ENCODE measurements at places on chromosomes 4 and X. TPM values are rescaled to one million over a fixed set of nuclear protein-coding genes. Genes with fewer than 3 reads are reported as not detected.

Gene MRPL1
- 38.6 TPM for total RNA-seq

GRCh38 chr4:100804576-100805360 lies 286.9 kb upstream of the EMCN start:
- no peak for DNase-seq

Gene ARHGAP4
- 31.9 TPM for total RNA-seq

DNA sequence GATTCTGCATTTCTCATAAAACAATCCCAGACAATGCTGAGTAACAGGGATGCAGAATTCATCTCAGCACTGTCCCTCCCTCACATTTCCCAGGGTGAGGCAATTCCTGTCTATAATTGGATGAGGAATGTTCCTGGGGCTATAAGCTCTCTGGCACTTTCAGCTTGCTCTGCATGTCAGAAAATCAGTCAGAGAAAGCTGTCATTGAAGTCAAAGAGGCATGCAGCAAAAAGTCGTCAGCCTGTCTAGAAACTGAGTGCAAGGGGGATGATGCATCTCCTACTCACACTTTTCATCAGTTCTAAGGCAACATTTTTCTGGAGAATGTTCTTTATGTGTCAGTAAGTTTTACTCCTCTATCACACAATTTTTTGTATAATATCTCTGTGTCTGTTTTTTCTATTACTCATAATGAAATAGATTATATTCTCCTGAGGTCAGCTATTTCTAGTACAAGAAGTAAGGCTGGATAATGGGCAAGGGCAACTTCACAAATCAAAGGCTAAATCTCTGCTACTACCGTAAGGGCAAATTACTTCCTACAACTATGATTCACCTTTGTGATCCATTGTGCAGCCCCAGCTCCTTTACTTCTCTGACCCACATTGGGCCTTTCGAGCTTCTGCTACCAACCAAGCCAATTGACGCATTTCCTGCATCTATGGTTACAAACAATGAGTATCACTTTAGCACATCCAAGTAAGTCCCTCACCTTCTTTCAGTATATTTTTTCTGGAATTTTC lies 56.0 kb downstream of the TASL start:
- no peak for DNase-seq

DNA sequence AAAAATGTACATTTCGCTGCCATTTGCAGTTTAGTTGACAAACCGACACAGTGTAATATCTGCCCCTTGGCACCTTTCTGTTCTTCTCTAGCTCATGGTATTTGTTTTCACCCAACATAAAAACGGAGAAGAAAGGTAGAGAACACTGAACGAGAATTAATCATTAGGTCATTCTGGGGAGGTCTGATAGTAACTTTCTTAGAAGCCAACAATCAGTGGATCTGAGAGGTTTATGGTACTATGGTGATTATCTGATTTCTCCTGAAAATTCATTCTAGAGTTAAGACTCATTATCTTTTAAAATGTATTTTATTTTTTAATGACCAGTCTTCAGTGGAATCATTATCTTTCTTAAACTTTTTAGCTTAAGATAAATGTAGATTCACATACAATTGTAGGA lies 8.5 kb downstream of the RAPGEF2 start:
- DNase-seq = no peak

DNA sequence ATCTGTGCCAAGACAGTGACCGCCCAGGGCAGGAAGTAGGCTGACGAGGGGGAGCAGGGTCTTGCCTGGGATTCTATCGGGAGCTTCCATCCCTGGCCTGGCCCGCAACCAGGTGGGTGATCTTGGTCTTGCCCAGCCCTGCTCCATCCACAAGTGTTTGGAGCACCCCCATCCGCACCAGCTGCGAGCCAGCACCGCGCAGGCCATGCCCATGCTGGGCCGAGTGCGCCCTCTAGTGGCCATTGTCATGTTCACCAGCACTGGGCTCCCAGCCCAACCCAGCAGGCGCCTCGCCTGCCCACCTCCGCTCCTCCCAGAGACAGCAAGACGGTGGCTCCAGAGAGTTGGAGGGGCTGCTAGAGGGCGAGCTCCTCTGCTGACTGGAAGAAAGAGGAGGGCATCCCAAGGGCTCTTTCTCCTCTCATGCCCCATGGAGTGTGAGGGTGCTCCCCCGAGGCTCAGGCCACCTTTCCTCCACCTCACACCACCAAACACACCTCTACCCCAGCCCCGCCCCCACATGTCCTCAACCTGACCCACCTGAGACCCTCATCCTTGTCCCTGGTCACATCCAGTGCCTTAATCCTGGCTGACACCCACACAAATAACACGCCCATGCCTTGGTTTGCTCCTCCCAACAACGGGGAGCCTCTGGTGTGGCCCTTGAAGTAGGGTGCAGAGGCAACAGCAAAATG lies 9.8 kb upstream of the ATP2B3 start:
- peak; percentile 68 for DNase-seq

Gene FGFBP2
- total RNA-seq = not detected

Gene UBL4A
- 31.4 TPM for total RNA-seq
